ENCODE measurements at places on chromosomes 2 and 18. TPM values are rescaled to one million over a fixed set of nuclear protein-coding genes. Genes with fewer than 3 reads are reported as not detected.

The PLGLB2 gene
- 0.97 TPM for total RNA-seq

The ADGRF3 gene
- total RNA-seq, result 0.51 TPM

The FBXO48 gene
- total RNA-seq, result 0.92 TPM

The SNX17 gene
- 80.3 TPM for total RNA-seq

The TTR gene
- total RNA-seq, result not detected

The RGPD3 gene
- 0.08 TPM for total RNA-seq

The TDRD15 gene
- total RNA-seq, result not detected

The MPV17 gene
- 69.3 TPM for total RNA-seq

The GLI2 gene
- 1.8 TPM for total RNA-seq

The PLB1 gene
- total RNA-seq, result 2.0 TPM
